Chondrocyte (in vitro differentiated cells): ENCODE measurements at places on chromosomes 12 and 14. TPM values are rescaled to one million over a fixed set of nuclear protein-coding genes. Genes with fewer than 3 reads are reported as not detected.

- no peak for DNase-seq
These were observed 147.4 kb downstream of the EFCAB11 start for GRCh38 chr14:89807151-89807550.

HOXC4 gene
- not detected in 3 replicates for total RNA-seq

SPX gene
- total RNA-seq, result 2.1 to 4.4 TPM (median 2.6 TPM) in 3 replicates

PAPLN gene
- 16.4 to 45.3 TPM (median 16.8 TPM) in 3 replicates for total RNA-seq

GRCh38 chr14:86527312-86527711, 997.4 kb downstream of the FLRT2 start:
- no peak for DNase-seq

NR4A1 gene
- 5.7 to 7.6 TPM (median 7.3 TPM) in 3 replicates for total RNA-seq

DNA sequence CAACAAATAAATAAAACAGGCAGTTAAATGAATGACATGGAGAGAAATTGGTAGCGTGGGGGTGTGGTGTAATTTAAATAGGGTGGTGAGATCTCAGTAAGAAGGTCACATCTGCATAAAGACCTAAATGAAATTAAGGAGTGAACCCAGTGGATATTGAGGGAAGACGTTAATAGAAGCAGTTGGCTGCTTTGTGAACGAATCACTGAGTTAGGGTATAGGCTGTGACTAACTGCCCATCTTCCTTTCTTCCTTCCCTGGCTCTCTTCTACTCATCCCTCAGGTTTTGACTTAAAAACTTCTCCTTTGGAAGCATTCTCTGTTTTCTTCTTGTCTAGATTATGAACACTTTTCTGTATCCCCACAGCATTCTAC, 64.7 kb downstream of the BTG1 start:
- DNase-seq, result no peak

DNA sequence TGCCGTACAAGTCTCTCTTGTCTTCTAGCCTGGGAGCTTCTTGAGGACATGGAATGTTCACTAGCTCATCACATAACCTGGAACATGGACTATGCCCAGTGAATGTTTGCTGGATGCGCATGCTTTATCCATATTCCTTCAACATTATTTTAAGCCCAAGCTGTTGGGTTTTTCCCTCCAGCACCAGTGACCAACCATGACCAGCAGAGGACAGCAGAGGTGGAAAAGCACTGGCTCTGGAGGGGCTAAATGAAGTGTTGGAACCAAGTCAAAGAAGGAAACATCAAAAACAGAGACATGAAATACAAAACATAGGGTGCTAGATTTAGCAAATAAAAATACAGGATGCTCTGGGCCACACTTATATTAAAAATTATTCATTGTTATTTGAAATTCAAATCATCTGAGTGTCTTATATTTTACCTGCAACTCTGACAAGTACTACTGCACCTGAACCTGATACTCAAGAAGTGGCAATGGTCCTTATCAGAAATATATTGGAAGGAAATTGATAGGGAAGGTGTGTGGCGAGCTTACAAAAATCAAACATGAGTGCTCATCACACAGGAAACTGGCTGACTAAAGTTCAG, 23.1 kb upstream of the HELB start:
- no peak for DNase-seq

DNA sequence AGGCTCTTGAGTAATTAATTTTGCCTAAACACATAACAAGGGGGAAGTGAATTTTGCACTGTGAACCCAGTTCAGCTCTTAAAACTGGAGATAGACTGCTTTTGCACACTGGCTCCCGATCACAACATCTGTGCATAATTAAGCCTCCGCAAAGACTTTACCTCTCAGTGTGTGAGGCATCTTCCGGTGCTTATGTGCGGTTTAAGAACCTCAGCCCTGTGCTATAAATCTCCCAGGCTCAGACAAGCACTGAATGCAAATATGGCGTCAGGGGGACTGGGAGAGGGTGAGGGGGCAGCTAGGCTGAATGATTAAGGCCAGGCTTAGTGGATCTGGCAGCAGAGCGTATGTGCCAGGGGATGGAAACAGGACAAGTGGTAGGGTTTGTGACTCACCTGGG, 103.3 kb downstream of the ADCK1 start:
- DNase-seq, result no peak

GRCh38 chr14:64506721-64507120, 2.2 kb downstream of the ZBTB1 start:
- no peak for DNase-seq

GRCh38 chr12:95956557-95957145, 13.5 kb downstream of the AMDHD1 start:
- DNase-seq, result no peak

GRCh38 chr14:81141426-81141825, 79.3 kb downstream of the GTF2A1 start:
- DNase-seq, result no peak

LRTM2 gene
- not detected in 3 replicates for total RNA-seq

- DNase-seq, result no peak
These were observed 4.7 kb upstream of the FAM234B start for GRCh38 chr12:13039328-13039956.
